ENCODE measurements at places on chromosomes 16 and 17.

GRCh38 chr16:2288726-2289125 is 20.8 kb upstream of the RNPS1 start:
- no peak for DNase-seq

GRCh38 chr17:41013606-41014005 is 4.7 kb upstream of the KRTAP3-1 start:
- DNase-seq = no peak

DNA sequence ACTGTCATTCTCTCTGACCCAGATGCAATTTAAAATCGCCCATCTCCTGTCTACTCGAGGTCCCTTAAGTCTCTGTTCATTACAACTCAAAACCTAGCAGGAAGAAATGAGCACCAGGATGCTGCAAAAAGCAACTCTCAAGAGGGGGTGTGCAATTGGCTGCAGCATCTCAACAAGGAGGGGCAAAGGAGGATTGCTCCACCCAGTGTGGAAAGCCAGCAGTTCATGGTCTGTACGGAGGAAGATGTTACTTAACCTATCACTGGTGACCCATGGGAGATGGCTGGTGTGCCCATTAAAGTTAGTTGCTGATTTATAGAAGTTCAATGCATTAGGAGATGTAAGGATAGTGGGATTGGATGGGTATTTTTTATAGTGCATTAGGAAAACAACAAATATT is 147.4 kb downstream of the CDK5R1 start:
- no peak for DNase-seq

DNA sequence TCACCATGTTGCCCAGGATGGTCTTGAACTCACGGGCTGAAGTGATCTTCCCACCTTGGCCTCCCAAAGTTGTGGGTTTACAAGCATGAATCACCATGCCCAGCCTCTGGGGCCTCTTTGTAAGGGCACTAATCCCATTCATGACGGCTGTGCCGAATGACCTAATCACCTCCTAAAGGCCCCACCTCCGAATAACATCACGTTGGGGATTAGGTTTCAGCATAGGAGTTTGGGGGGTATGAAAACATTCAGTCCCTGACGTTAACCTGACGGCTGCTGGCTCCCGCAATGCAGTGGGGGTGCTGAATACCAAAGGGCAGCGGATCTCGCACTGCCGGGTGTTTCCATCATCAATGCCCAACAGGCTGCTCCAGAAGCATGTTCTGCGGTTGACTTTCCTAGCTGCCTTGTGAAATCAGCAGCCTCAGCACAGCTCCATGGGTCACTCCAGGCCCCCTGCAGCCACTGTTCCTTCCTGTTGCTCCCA is 120.8 kb upstream of the SEC14L1 start:
- no peak for DNase-seq

GRCh38 chr17:11598274-11599221 is at the start of gene DNAH9:
Gene DNAH9 (plus strand): TSS chr17:11598470. CDS start chr17:11598499, 29 bp downstream.
- DNase-seq = peak; percentile 92

- no peak for DNase-seq
Observed at GRCh38 chr16:68015681-68016080, at the start of gene DPEP2NB. Gene DPEP2NB (minus strand): TSS chr16:68015911. CDS start chr16:68015770, 141 bp downstream.

DNA sequence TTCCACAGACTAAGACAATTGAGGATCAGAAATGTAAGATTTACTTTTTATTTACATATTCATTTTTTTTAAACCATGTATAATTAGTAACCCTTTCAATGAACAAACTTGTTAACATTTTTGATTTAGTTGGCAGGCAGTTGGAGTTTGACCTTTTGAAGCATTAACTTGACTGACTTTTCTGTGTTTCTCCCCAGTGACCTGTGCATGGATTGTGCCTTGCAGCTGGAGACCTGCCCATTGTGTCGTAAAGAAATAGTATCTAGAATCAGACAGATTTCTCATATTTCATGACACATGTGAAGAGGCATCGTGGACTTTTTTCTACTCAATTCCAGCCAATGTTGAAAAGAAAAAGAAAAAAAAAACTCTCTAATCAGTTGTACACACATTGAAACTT is 6.4 kb upstream of the ARL2BP start:
- DNase-seq = no peak

DNA sequence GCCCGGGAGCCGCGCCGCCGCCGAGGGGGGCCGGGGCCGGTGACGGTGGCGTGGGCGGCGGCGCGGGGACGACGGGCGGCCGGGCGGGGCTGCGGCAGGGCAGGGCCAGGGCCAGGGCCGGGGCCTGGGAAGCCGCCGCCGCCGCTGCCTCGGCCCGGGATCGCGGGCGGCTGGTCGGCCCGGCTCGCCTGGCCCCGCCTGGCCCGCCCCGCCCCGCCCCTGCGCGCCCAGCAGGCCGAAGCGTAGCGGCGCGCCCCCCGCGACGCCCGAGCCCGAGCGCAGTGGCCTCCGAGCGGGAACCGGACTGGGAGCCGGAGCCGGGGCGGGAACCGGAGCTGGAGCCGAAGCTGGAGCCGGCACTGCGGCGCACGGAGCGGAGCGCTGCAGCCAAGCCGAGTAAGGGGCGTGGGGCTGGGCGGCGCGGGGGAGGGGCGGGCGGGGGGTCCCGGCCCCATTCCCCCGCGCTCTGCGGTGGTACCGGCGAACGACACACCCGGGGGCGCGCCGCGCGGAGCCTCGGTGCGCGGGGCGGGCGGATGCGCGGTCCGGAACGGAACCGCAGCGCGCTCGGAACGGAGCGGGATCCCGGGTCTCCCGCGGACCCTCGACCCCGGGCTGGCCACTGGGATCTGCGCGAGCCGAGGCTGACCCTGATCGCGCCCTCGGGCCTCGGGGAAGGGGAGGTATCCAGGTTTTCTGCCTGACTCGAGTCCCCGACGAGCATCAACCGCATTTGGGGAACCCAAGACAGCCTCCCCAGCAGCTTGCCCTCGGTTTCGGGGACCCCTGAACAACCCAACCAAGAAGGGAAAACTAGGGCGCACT is at the start of gene BEAN1:
TSS of gene BEAN1 (plus strand) at position 260 of the 825 bp plus-strand sequence. CDS start 10,382 bp downstream, outside the sequence.
- DNase-seq = no peak

- DNase-seq = no peak
Observed at GRCh38 chr17:35390156-35390555, 16.7 kb upstream of the SLFN11 start.

- no peak for DNase-seq
Observed at GRCh38 chr16:5166486-5166885, 68.9 kb upstream of the EEF2KMT start.

- DNase-seq = no peak
Observed at GRCh38 chr16:13038591-13038990, 137.2 kb downstream of the SHISA9 start.

GRCh38 chr17:31329221-31329620 is 7.8 kb upstream of the EVI2A start:
- no peak for DNase-seq

DNA sequence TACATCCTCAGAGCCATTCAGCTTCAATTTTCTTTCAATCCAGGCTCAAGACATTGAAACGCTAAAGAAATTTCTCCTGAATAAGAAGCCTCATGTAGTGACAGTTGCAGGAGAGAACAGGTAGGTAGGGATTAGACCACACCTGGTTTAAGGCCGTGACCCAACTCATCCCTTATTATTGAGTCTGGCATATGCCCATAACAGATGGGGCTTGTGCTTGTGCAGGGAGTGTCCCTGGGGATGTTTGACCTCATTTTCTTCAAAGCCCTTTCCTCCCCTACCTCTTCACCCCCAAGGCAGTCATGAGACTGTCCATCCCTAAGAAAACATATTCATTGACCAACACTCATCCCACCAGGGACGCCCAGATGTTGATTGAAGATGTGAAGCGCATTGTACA is 24.3 kb downstream of the SUPT6H start:
- no peak for DNase-seq

GRCh38 chr16:77540646-77541045 is 105.8 kb upstream of the ADAMTS18 start:
- no peak for DNase-seq

DNA sequence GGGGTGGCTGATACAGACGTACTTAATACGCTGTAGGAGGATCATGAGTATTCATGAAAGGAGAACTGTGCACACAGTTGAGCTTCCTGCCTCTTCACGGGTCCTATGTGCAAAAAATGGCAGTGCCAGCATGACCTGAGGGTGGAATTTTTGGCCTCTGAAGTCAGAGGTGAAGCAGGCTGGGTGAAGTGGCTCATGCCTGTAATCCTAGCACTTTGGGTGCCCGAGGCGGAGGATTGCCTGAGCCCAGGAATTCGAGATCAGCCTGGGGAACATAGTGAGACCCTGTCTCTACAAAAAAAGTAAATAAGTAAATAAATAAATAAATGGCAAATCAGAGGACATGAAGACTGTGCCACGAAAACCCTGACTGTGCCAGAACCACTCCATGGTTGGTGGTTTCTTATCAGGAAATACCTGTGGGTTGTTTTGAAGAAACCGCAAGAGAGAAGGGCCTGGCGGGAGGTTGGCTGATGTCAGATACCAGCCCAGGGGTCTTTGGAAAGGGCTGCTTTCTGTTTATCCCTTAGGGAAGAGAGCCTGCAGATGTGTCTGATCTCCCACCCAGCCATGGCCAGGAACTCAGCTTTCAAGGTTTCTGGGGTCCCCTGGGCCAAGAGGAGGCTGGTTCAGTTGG is 3.4 kb downstream of the ASPSCR1 start:
- DNase-seq = no peak

DNA sequence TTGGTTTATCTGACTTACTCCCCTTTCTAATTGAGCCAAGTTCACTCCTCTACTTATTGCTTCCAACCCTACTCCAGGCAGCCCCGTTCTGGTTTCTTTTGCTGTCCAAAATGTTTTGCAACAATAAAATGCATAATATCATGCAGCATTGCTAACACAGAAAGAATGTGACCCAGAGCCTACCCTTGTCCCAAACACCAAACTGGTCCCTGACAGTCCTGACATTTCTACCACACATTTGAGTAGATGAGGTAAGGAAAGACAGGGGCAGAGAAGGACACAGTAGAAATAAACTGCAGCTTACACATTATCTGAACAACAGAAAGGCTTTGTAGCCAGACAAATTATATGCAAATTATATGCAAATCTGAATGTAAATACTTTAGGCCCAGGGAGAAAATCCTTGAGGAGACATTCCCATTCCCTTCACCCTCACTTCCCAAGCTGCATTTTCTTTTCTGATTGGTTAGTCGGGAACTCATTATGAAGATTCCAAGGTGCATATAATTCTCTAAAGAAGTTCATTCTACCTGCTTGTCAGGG is 31.6 kb downstream of the SOX9 start:
- no peak for DNase-seq

GRCh38 chr16:2950353-2950724 is 13.7 kb upstream of the KREMEN2 start:
- no peak for DNase-seq

All from putamen (tissue), 1 donor.